HCT116 (cell line): ENCODE measurements at places on chromosomes 13 and 19.

- no peak for DNase-seq
Measured at GRCh38 chr19:29694161-29694560, 20.9 kb downstream of the C19orf12 start.

DNA sequence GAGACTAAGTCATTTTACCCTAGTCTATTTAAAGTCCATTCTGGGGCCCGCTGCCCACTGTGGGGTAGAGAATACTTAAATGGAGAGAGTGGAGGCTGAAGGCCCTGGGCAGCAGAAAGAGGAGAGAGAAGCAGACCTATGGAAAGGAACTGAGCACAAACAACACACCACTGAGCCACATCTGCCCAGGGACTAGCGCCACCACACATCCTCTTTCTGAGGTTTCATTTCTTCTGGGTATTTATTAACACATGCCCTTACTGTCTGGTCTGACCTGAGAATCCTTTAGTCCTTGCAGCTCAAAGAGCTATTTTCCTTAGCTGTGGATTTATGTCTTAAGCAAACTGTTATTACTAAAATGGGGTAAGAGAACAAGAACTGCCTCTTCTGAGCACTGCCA lies 154.0 kb downstream of the NALCN start:
- no peak for DNase-seq

DNA sequence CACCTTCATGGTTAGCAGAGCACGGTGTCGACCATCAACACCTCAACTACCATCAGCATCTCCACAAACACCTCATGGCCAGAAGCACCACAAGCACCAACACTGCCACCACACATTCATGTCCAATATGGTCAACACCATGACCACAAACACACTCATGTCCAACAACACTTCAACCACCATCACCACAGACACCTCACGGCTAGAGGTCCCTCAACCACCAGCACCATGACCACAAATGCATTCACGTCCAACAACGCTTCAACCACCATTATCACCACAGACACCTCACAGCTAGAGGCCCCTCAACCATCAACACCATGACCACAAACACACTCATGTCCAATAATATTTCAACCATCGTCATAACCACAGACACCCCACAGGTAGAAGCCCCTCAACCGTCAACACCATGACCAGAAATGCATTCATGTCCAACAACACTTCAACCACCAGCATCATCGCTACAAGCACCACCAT lies 10.2 kb downstream of the TRAPPC5 start:
- no peak for DNase-seq

GRCh38 chr13:45925151-45925550 lies 73.6 kb upstream of the SIAH3 start:
- DNase-seq = no peak

GRCh38 chr13:32001769-32002168 lies 29.8 kb upstream of the FRY start:
- DNase-seq = no peak
